ENCODE measurements at places on chromosomes 13 and 19.

DNA sequence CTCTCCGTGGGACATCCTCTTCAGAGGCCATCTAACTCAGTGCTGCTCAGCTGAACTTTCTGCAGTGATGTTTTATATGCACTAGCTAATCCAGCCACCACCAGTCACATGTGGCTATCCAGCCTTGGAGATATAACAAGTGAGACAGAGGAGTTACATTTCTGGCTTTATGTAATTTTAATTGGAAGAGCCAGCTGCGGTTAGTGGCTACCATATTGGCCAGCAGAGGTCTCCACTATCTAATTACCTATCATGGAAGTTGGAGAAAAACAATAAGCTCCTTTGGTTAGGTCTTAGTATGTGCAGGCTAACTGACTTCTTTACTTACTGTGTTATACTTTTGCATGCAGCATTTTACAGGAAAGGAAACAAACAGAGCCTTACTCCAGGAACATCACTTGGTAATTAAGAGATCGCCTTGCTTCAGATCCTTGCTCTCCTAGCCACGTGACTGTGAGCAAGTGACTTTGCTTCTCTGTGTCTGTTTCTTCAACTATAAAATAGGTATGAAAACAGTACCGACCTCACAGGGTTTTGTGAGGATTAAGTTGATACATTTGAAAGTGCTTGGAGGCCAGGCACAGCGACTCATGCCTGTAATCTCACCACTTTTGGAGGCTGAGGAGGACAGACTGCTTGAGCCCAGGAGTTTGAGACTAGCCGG, 1.6 kb upstream of the KLK10 start:
- DNase-seq = no peak

DNA sequence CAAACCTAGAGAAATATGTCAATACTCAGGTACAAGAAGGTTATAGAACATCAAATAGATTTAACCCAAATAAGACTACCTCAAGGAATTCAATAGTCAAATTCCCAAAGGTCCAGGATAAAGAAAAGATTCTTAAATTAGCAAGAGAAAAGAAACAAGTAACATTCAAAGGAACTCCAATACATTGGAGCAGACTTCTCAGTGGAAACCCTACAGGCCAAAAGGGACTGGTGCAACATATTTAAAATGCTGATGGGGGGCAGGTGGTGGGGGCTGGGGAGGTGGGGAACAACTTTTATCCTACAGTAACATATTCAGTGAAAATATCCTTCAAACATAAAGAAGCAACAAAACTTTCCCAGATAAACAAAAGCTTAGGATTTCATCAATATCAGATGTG, 23.1 kb downstream of the ITGBL1 start:
- DNase-seq = no peak

DNA sequence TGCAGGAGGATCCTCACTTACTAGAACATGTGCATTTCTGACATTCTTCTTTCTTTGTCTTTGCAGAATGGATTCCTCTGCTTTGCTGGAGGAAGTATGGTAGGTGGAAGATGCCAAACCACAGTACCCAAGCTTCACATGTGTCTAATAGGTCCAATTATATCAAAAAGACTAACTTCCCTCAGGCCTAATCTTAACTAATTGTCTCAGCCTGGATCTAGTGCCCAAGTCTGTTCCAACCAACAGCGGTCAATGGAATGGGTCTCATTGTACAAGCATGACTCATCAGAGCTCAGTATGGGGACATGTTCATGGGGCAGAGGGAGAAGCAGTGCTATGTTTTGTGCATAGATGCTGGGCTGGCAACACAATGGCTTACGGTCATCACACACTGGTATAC, 81.6 kb upstream of the CSNK1A1L start:
- no peak for DNase-seq

DNA sequence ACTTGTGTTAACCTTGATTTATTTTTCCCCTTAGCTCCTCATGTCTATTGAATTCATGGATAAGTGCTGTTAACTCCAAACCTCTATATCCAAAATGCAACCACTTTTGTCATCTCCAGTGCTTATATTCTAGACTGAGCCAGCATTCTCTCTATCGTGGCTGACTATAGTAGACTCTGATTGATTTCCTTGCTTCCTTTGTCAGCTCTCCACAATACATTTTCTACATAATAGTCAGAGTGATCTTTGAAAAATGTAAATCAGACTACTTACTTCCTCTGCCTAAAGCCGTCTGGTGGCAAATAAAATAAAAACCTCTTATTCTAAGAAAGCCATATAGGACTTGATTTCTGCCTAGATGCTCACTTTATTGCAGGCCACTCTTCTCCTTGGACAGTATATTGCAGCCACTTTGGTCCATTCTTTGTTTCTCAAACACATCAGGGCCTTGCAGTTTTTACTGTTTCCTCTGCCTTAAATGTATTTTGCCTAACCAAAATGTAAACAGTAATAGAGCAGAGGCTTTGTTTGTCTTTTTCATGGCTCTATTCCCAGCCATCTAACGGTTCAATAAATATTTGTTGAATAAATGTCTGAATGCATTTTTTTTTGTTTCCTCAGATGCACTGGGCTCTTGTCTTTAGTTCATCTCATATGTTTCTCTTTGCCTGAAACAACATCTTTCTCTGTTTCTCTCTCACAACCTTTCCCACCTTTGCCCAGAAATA, 243.6 kb upstream of the CSNK1A1L start:
- DNase-seq = no peak

DNA sequence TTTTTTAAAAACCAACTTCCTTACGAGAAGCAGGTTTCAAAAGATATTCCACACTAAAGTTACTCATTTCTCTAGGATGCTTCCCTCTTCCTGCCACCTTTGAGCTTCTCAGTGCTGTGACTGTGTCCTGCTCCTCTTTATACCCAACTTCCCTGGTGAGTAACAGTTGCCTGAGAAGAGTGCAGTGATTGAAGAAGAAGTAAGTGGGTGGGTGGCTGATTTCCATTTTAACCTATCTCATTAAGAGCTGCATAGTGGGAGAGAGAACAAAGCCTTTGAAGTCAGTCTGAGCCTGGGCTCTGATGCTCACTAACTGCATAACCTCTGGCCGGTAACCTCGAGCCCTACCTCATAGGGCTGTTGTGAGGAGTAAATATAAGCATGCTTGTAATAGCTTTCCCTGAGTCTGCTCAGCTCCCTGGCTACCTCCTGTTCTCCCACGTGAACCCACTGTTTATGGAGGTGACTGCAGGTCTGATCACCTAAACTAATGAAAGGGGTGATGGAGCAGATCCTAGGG, 977.3 kb downstream of the UQCRFS1 start:
- no peak for DNase-seq

DNA sequence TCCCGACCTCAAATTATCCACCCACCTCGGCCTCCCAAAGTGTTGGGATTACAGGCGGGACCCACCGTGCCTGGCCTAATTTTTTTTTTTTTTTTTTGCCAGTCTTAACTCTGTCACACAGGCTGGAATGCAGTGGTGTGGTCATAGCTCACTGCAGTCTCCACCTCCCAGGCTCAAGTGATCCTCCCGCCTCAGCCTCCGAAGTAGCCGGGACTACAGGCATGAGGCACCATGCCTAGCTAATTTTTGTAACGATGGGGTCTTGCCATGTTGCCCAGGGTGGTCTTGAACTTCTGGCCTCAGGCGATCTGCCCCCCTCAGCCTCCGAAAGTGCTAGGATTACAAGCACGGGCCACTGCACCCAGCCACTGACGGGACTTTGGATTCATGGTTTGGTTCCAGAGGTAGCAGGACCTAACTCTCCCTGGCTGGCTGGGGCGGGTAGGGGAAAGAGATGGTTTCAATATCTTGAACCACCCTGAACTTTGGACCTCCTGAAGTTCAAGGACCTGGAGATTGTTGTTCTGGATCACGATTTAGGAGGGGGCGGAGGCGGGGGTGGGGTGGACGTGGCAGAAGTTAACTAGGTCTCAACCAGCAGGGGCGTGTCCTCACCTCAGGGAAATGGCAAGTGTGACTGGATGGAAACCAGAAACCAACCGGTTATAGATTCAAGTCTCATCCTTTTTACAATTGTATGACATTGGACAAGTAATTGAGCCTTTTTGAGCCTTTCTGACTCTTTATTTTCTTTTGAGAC, 40.8 kb downstream of the IER2 start:
- DNase-seq = peak; percentile 33

- DNase-seq = no peak
These were observed 25.7 kb upstream of the IGFL4 start for GRCh38 chr19:46066471-46066870.

DNA sequence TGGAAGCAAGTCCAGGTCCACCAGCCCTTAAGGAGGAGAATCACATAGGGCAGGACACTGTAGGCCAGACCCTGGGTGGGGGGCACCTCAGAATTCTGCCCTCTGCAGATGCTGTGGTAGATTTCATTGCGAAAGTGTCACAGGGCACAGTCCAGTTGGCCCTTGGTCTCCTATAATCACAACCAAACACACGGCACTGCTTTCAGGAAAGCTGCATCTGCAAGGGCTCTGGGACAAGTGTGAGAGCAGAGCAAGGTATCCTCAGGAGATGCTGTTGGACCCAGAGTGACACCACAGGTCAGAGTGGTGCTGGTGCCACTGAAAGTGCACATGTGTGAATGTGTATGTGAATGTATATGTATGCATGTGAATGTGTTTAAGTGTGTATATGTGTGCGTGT, 88.6 kb upstream of the MBNL2 start:
- no peak for DNase-seq

DNA sequence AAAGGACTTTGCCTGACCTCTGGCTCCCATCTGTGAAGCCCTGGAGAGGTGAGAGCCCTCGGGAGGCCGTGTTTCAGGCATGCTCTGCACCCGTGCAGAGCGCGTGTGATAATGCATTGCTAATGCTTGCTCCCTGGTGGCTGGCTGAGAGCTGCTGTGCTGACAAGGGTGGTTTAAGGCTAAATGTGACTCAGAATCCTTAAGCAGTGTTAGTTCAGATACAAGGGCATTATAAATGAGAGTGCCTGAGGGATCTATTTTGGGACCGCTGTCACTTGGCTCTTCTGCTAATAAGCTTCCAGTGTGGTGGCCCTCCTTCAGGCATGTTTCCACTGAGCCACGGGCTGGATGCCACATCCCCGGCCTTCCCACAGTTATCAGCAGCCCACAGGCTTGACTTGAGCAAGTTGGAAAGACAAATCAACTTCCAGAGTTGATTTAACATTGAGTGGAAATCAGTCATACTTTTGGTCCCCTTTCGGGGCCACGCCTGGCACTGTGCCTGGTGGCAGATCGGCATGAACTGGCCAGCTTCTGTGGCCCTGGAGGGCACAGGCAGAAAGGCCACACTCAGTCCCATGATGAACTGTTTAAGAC, 17.0 kb downstream of the ALOX5AP start:
- DNase-seq = no peak

- DNase-seq = no peak
These were observed 11.3 kb upstream of the PRKD2 start for GRCh38 chr19:46728208-46728607.

GRCh38 chr13:29476046-29476445, 119.4 kb downstream of the SLC7A1 start:
- no peak for DNase-seq

- DNase-seq = no peak
These were observed 8.8 kb upstream of the GIPR start for GRCh38 chr19:45659096-45659729.

GRCh38 chr19:11856596-11857250, 8.2 kb downstream of the ZNF439 start:
- no peak for DNase-seq

- no peak for DNase-seq
These were observed 9.2 kb upstream of the DNAJC15 start for GRCh38 chr13:43014162-43014561.

- no peak for DNase-seq
These were observed 412.6 kb downstream of the KLF12 start for GRCh38 chr13:73721571-73721970.

DNA sequence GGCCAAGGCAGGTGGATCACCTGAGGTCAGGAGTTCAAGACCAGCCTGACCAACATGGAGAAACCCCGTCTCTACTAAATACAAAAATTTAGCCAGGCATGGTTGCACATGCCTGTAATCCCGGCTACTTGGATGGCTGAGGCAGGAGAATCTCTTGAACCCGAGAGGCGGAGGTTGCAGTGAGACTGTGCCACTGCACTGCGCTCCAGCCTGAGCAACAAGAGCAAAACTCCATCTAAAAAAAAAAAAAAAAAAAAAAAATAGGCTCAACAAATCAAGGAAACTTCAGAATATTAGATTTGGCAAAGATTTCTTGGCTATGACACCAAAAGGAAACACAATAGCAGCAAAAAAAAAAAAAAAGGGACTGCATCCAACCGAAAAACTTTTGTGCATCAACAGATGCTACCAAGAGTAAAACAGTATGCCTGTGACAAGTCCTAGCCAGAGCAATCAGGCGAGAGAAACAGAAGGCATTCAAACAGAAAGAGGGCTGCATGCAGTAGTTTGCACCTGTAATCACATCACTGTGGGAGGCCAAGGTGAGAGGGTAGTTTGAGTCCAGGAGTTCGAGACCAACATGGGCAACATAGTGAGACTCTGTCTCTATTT, 23.8 kb downstream of the ZNF160 start:
- no peak for DNase-seq

- DNase-seq = no peak
These were observed 692.8 kb upstream of the SGCG start for GRCh38 chr13:22487932-22488331.

GRCh38 chr13:99911069-99911964, 60.2 kb downstream of the ZIC5 start:
- DNase-seq = no peak
